ENCODE measurements at places on chromosomes 3 and 15. TPM values are rescaled to one million over a fixed set of nuclear protein-coding genes. Genes with fewer than 3 reads are reported as not detected.

DNA sequence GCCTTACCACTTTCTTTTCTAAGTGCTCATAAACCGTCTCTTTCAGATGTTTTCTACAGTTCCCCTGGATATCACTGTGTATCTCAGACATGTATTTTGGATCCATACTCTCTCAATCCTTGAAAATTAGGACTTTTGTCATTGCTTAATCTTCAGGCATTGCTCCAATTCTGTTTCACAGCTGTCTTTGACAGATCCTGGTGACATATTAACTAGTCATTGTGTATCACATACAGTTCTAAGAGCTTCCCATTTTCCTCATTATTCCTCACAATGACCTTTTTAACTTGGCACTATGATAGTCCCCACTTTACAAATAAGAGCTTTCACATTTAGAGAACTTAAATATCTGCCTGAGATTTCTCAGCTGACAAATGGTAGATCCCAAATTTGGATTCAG lies 151.7 kb downstream of the CLSTN2 start:
- no peak for DNase-seq

DNA sequence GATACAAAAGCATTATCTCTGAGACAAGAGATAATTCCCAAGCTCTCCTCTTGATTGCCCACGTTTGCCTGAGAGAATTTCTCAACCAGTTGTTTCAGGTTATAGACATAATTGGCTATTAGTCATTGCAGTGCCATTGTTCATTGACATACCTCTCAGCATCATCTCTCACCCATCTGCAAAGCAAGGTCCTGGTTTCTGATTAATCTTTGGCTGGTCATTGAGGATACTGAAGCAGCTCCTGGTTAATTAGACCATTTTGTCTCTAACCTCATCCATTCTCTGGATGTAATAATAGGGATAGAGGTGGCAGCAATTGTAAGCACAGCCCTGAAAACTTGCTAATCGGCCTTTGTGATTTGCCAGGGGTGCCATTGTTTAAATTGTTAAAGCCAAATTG lies 104.2 kb downstream of the CNTN6 start:
- no peak for DNase-seq

GRCh38 chr3:52277071-52277964 lies 1.1 kb downstream of the WDR82 start:
- DNase-seq = peak; percentile 77

- no peak for DNase-seq
Measured at GRCh38 chr15:91499774-91500383, 353.6 kb upstream of the SLCO3A1 start.

DNA sequence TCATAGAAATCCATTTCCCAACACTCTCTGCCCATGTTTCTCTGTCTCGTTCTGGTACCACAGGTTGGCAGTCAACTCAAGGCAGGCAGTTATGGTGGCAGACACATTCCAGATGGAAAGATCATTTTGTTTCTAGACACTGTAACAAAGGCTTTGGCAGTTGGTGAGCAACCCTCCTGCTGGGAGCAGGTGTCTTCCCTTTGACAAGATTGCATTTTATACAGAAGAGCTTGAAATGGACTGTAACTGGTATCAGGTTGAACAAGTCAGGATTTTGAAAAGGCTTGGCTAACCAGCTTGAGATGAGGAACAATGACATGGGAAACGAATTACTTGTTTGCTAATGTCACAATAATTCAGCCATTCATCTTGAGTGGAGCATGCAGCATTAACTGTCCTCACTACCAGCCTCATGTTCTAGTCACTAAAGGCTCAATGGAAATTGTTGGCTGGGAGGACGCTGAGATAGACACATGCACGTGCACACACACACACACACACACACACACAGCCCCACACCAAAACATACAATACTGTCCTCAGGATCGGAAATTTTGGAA lies 170.0 kb downstream of the SEMA6D start:
- DNase-seq = no peak

GRCh38 chr15:98289747-98290146 lies 329.2 kb downstream of the ARRDC4 start:
- DNase-seq = no peak

UROC1 gene
- not detected for total RNA-seq

- no peak for DNase-seq
Measured at GRCh38 chr3:29141197-29141917, 139.5 kb upstream of the RBMS3 start.

DNA sequence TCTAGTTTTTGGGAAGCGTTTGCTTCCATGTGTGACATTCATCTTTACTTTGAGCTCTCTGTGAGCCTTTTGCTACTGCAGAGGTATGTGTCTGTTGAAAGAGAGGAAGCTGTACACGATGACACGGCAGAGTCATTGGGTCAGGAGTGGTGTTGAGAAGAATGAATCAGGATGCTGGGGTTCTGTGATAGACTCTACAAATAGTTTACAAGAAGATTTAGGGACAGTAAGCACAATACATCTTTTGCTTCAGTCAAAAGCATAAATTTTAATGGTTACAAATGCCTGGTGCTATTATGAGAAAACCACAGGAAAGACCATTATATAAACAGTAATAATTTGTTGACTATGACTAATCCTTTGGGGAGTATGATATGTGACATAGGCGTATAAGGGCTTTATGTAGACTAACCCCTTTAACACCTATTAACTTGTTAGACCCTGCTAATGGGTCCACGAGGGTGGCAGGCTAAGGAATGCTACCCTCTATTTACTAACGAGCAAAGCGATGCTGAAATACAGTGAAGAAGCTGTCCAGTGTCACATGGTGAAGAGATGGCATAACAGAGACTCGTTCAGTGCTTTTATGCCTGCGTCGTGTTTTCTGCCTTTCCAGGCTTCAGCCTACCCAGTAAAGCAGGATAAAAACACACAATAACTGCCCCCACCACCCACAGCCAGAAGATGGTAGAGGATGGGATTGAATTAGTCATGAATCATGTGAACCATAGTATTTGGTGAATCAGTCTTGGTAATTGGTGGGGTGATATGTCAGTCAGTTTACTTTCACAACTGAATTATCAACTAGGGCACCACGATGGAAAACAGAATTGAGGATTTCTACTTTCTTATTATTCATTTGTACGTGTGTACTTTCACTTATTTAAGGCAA lies 118.8 kb downstream of the LPP start:
- no peak for DNase-seq

GRCh38 chr3:53083521-53083920 lies 37.6 kb upstream of the SFMBT1 start:
- peak; percentile 50 for DNase-seq

BRPF1 gene
- total RNA-seq = 24.3 TPM

- no peak for DNase-seq
Measured at GRCh38 chr3:134652886-134653630, 2.2 kb upstream of the KY start.

CTXND1 gene
- total RNA-seq = not detected

RASL12 gene
- total RNA-seq = not detected

DNA sequence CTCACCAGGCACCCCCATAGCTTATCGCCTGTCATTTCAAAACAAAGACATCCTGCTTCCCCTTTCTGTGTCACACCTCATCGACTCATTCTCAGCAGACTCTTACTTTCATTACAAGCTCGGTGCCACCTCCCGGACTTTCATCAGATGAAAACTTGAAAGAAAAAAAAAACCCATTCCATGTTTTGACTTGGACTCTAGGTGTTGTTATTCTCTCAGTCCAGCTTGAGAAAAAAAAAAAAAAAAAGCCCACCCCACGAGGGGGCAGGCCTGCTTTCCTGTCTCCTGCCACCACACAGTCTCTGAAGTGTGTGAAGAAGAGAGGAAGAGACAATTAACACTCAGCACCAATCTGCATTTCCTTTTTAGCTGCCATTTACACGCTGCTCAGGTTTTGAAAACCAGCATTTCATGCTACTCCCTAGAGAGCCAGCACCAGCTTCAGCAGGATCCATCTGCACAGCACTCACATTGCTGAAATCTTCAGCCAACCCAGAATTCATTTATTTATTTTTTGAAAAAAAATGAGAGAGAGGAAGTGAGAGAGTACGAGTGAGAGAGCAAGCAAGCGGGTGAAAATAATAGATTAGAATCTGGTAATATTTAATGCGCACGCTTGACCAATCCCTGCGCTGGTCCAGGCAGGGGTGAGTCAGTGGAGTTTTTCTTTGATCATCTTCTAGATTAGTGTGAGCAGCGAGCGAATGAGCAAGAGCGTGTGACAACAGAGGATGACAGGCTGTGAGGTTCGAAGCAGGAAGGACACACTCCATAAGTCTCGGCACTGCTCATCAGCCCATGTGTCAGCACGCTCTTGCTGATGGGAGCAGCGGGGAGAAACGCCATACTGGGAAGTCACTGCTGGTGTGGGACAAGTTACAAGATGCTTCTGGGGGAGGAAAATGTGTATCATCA lies 23.5 kb downstream of the ZNF80 start:
- DNase-seq = peak; percentile 64

ETV5 gene
- 1.5 TPM for total RNA-seq

DNA sequence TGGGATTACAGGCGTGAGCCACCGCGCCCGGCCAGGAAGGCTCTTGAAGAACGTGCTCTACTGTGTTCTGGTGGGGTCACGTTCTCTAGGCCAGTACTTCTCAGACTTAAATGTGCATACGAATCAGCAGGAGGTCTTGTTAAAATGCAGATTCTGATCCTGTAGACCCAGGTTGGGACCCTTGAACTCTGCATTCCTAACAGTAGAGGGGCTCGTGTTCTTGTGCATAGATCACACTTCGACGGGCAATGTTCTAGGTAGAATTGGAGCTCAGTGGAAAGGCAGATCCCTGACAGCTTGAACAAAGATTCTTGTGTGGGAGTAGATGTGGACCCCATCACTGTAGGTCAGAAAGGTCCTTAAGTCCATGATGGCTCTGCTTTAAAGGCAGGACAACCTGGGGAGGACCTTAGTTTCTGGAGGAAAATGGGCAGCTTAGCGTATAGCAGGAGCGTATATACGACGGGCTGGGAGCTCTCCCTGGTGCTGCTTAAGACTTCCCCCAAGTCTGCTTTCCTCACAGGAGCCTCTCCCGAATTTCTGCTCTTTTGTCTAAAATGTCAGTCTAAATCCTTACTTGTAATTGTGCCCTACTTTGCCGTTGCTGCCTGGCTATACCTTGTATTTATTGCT lies 16.9 kb upstream of the FAM81A start:
- no peak for DNase-seq

FEZF2 gene
- total RNA-seq = not detected

- no peak for DNase-seq
Measured at GRCh38 chr3:5505163-5505562, 317.7 kb downstream of the EDEM1 start.

- DNase-seq = no peak
Measured at GRCh38 chr15:39302936-39303335, 277.9 kb upstream of the THBS1 start.

DNA sequence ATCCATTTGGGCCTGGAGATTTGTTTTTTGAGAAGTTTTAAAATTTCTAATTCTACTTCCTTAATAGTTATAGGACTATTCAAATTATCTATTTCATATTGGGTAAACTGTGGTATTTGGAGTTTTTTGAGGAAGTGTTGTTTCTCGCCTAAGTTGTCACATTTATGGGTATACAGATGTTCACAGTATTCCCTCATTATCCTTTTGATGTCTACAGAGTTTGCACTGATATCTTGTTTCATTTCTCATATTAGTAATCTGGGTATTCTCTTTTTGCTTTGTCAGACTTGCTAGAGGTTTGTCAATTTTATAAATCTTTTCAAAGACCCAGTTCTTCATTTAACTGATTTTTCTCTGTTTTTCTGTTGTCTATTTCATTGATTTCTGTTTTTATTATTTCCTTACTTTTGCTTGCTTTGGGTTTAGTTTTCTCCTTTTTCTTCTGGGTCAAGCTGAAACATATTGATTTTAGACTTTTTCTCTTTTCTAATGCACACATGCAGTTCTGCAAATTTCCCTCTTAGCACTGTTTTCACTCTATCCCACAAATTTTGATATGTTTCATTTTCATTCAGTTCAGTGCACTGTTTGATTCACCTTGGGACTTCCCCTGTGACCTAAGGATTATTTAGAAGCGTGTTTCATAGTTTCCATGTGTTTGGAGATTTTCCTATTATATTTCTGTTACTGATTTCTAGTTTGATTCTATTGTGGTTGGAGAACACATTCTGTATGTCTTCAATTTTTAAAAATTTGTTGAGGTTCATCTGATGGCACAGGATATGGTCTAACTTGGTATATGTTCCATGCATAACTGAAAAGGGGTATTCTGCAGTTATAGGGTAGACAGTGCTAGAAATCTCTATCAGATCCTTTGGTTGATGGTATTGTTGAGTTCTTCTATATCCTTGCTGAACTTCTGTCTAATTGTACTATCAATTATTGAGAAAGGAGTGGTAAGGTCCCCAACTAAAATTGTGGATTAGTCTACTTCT lies 79.6 kb downstream of the SUMF1 start:
- DNase-seq = no peak

MUC4 gene
- total RNA-seq = 0.32 TPM

OR5K2 gene
- not detected for total RNA-seq

GRCh38 chr3:81443958-81444357 lies 317.5 kb downstream of the GBE1 start:
- no peak for DNase-seq

DNA sequence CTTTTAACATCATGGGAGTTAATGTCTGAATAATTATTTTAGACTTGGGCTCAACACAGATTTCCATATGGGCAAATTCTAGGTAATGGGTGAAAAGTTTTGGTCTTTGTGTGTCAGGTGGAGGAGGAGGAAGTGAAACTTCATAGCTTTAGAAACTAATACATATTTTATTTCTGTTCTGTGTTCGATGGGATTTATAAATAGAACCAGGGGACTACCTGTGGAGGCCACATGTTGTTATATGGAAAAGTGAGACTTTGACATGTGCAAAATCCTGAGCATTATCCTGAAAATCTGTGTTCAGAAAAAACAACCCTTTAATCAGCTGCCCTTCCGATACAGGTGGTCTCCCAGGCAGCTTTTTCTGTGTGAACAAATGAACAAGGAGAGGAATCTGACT lies 209.5 kb downstream of the SOX2 start:
- no peak for DNase-seq

GRCh38 chr15:66251790-66252684 lies 1.5 kb downstream of the MEGF11 start:
- no peak for DNase-seq

DNA sequence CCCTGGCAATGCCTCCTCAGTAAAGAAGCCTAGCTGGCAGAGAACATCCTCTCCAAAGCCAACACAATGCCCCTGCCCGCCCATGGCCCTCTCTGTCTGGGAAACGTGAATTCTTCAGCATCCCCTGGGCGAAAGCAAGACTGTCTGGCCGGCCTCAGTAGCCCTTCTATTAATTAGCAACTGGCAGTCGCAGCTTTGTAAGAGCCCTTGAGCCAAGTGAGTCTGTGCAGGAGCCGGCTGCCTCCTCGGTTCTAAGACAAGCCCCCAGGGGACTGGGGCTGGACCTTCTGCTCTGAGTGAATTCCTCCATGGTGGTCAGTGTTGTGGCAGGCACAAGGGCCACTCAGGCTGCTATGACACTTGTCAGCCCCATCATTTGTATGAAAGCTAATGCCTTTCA lies 7.4 kb downstream of the HCN4 start:
- DNase-seq = no peak

TYRO3 gene
- 2.9 TPM for total RNA-seq

- no peak for DNase-seq
Measured at GRCh38 chr3:80366808-80367548, 599.2 kb upstream of the ROBO1 start.

TMCO5A gene
- not detected for total RNA-seq

GRCh38 chr3:89690646-89691045 lies 583.2 kb downstream of the EPHA3 start:
- no peak for DNase-seq
